Right lung (tissue), 10 donors: ENCODE measurements at places on chromosomes 5 and 9.

DNA sequence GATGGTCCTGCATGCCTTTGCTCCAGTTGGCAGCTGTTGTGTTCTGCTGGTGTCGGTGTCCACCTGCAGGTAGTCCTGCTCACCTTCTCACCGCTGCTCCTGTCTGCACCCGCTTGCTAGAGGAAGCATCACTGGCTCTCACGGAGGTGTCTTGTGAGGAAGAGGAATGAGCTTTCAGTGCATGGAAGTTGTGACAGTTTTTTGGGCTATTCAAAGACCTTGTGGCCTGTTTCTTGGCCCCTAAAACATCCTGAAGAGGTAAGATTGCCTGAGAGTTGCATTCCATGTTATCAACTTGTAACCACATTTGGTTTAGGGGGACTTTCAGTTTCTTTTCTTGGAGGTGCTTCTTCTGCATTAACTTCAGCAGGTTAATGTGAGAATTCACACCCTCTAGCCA is 85.6 kb downstream of the MACROH2A1 start:
- DNase-seq, result no peak

- DNase-seq, result no peak
These were observed 16.8 kb upstream of the PCSK5 start for GRCh38 chr9:75873712-75874111.

GRCh38 chr5:24777392-24777791 is 132.6 kb upstream of the CDH10 start:
- DNase-seq, result no peak

- DNase-seq, result no peak
These were observed 107.8 kb downstream of the NR6A1 start for GRCh38 chr9:124663046-124663961.

GRCh38 chr9:89617978-89618377 is 13.2 kb downstream of the GADD45G start:
- no peak for DNase-seq

GRCh38 chr5:2666081-2666480 is 85.4 kb downstream of the IRX2 start:
- no peak for DNase-seq

- DNase-seq, result no peak
These were observed 19.1 kb downstream of the TGFBI start for GRCh38 chr5:136047858-136048257.

DNA sequence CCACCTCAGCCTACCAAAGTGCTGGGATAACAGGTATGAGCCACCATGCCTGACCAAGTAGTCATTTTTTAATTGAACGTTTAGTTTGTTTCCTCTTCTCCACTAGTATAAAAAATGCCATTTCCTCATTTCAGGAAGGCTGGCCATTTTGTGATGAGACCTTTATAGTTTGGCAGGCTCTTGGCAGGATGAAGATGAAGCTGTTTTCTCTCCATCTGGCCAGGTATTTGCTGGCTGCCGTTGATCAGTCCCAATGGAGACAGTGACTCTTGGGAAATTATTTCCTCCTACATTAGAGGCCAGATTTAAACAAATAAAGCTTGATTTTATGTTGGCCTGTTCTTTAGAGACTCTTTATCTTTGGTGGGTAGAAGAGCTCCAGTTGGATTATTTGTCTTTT is 199.0 kb downstream of the ARHGAP26 start:
- DNase-seq, result no peak

- DNase-seq, result no peak
These were observed 2.6 kb downstream of the AJM1 start for GRCh38 chr9:136844761-136845464.
